ENCODE measurements at places on chromosomes 11 and 22.

DNA sequence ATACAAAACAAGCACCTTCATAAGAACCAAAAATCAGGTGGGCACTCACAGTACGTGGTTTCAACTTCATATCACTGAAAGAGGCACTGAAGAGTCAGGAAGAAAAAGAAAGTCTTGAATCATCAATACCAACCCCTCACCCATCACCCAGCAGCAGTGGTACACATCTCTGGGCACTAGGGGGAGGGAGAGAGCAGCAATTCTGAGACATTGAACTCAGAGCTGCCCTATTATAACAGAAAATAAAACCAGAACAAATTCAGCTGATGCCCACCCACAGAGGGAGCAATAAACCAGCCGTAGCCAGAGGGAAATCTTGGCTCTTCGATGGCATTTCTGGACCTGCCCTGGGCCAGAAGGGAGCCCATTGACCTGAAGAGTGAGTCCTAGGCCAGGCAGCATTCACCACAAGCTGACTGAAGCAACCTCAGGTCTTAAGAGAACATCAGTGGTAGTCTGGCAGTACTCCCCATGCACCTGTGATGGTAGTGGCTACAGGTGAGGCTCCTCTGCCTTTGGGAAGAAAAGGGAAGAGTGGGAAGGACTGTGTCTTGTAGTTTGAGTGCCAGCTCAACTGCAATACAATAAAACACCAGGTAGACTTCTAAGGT, 42.2 kb upstream of the FAM181B start:
- peak; percentile 27 for DNase-seq

GRCh38 chr11:103842191-103842590, 194.2 kb upstream of the DDI1 start:
- DNase-seq: no peak

DNA sequence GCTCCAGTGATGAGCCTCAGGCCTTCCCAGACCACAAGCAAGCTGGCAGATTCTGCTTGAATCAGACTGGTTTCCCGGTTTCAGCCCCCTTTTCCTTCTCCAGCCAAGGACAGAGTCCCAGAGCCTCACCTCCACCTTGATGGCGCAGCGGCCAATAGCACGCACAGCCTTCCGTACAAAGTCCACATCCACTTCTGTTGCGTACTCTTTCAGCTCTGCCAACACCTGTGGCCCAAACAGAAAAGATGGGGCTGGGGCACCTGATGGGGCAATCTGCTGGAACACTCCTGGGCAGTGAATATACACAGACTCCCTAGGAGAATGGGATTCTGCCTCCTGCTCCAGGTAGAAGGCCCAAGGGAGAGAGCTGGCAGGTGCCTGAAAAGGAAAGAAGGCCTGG, 35.5 kb upstream of the RASL10A start:
- no peak for DNase-seq

DNA sequence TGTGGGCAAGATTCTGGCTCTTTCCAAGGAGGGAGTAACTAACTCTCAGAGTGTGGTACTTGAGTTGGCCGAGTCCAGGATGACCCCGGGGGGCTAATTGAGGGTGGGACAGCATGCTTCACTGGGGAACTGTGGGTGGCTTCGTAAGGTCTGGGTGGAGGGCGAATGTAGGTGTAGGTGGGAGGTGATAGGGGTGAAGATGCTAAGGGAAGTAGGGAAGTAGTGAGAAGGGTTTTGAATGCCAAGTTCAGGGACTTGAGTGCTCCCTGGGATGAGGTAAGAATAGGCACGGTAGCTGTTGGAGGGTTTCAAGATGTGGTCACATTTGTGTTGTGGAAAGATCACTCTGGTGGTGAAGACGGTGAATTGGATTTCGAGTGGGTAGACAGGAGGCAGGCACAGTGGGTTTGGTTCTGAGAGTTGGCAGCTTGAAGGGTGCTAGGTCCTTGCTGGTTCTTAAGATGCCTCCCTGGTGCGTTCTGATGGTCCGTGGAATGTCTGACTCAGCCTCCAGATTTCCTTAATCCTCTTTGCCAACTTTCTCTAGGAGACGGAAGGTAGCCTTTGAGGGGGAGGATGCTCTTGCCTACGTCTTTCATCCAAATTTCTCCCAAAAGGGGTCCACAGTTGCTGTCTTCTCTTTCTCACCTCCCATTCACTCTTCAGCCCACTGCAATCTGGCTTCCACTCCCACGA, 2.5 kb upstream of the DNAL4 start:
- DNase-seq: no peak

GRCh38 chr11:8809241-8809938, 101.6 kb upstream of the AKIP1 start:
- no peak for DNase-seq

GRCh38 chr11:75814363-75814676, 690 bp upstream of the UVRAG start:
- DNase-seq: no peak

DNA sequence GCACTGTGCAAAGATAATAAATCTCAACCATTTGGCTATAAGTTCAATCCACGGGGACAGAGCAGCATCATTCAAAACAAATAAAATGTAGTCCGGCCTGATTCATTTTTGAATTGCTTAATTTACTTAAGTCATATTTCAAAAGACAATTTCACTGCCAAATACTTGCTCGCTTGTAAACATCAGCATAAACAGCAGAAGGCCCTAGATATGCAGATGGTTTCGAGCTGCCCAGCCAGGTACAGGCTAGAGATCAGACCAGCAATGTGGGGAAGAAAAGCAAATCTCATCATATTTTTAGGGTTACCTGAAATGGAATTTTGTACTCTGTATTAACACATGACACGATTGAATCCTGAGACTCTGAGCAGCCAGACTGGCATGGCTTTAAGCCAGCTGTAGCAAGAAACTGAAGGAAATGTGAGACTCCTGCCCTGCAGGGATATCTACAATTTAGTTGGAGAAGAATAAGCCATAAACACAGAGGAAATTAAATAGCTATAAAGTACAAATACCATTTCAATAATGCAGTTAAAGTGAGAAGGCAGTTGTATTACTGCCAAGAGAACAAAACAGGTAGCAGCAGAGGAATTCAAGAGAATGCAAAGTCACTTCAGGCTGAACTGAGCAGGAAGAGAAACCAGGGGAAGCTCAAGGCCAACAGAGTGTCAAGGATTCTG, 440.3 kb downstream of the ETS1 start:
- no peak for DNase-seq

GRCh38 chr11:122305426-122306320, 189.7 kb upstream of the BLID start:
- DNase-seq: no peak

DNA sequence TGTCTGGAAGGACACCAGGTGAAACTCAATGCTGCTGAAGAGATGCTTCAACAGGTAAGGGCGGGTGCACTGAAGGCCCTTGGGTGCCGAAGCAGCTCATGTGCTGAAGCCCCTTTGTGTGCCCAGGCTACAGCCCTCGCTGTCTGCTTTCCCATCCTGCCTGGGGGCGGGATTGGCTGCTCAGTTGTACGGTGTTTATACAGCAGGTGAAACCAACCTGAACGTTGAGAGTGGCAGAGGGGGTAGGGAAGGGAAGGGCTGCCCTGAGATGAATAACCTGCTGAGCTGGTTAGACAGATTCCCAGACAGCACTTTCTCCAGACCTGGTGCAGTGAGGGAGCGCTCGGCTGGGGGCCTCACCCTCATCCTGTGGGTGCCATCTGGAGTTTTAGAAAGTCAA, 75.7 kb downstream of the CYB5R2 start:
- DNase-seq: peak; percentile 73

DNA sequence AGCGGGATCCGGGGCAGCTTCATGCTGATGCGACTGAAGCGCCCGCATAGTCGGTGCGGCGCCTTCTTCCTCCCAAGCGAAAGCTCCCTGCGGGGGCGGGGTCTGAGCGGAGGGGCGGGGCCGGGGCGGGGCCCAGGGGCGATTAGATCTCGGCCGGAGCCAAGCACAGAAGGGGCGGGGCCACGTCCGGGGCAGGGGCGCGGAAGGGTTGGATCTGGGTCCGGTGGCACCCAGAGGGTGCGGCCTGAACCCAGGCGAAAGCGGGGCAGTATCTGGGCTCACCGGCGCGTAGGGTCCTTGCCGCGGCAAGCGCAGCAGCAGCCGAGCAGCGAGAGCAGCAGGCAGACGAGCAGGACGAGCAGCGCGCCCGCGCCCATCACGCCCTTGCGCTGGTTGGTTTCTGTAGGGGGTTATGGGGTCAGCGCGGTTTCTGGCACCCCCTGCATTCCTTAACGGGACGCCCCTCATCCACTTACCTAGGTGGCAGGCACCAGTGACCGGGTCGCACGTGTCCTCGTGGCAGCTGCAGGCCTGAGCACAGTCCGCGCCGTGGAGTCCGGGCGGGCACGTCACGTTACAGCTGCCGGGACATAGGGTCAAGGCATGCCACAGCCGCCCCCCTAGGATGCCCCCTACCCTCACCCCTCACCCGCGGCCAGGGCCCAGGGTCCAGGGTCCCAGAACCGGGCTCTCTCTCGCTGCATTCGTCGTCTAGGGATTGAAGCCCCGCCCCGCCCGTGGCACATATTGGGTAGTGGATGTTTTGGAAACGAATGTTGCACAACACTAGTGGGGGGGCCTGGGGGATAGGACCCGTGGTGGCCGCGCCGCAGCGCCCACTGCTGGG, 8.1 kb downstream of the SCARF2 start:
- peak; percentile 87 for DNase-seq

- DNase-seq: no peak
Observed at GRCh38 chr11:79088967-79089366, 351.9 kb downstream of the TENM4 start.

- peak; percentile 90 for DNase-seq
Observed at GRCh38 chr11:441418-442274, at the start of gene ANO9. TSS of gene ANO9 (minus strand) at chr11:442011. CDS start at chr11:441926, 85 bp downstream.

GRCh38 chr22:47192651-47193437, 430.4 kb downstream of the TBC1D22A start:
- DNase-seq: peak; percentile 85

- DNase-seq: no peak
Observed at GRCh38 chr11:28038775-28039174, 69.2 kb downstream of the KIF18A start.

- DNase-seq: no peak
Observed at GRCh38 chr11:2716376-2717095, 16.7 kb upstream of the KCNQ1OT1 start.

GRCh38 chr11:12114193-12115033, 4.0 kb downstream of the MICAL2 start:
- DNase-seq: no peak

- no peak for DNase-seq
Observed at GRCh38 chr11:3947061-3947460, 91.6 kb downstream of the STIM1 start.

- DNase-seq: peak; percentile 97
Observed at GRCh38 chr22:30426388-30427353, 1.1 kb downstream of the MTFP1 start.

GRCh38 chr22:46042786-46043185, 65.8 kb upstream of the WNT7B start:
- peak; percentile 20 for DNase-seq

DNA sequence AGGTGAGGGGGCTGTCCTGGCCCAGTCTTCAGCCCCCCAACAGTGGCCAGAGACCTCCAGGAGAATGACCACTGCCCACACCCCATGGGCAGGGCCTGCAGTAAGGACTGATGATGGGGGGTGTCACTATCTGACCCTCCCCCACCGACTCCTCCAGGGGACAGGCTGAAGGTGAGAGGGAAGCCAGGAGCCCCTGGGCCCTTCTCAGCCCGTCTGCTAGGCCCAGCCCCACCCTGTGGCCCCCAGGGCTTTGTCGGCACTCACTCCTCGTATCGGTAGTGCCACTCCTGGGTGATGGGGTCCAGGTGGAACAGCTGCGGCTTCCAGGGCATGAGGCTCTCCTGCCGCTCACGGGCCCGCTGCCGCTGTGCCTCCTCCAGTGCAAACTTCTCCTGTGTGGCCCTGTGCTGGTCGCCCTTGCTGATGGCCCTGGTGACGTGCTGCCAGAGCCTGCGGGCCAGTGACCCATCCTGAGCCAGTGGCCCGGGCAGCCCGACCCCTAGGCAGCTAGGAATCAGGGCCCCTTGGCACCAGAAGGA, 35.4 kb upstream of the CARS1 start:
- no peak for DNase-seq

Data from left colon (tissue), 2 donors.